ENCODE measurements at places on chromosomes 4 and X.

- DNase-seq: no peak
These were observed 19.1 kb downstream of the PRIMPOL start for GRCh38 chr4:184668511-184669114.

DNA sequence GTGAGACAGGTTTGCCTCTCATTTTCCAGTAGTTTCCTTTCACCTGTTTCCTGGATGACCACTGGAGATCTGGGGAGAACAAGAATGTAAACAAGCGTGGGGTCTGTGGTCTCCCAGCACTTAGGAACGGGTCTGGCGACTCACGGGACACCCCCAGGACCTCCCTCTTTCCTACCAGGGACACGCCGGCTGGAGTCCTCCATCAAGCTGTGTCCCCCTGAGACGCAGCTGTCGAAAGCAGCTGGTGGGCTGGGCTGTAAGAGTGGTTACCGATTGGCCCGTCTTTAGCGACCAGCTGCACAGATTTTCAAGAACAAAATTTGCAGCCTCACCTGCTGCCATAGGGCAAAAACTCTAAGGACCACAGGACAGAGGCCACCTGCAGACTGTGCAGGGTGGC lies 11.9 kb downstream of the LRPAP1 start:
- DNase-seq: no peak

DNA sequence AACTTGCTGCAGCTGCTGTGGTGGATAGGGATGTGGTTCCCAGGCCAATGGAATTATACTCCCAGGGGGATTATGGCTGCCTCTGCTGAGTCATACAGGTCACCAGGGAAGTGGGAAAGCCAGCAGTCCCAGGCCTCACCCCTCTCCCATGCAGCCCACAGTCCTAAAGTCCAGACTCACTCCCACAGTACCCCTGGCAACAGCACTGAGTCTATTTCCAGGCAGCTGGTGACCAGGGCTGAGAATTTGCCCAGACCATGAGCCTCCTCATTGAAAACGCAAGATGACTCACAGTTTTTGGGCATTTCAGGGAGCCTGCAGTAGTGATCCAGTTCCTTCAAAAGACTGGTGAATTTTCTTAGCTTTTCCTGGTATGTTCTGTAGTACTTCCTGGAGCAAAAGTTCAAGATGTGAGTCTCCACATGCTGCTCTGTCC lies 137.6 kb downstream of the NPNT start:
- no peak for DNase-seq

DNA sequence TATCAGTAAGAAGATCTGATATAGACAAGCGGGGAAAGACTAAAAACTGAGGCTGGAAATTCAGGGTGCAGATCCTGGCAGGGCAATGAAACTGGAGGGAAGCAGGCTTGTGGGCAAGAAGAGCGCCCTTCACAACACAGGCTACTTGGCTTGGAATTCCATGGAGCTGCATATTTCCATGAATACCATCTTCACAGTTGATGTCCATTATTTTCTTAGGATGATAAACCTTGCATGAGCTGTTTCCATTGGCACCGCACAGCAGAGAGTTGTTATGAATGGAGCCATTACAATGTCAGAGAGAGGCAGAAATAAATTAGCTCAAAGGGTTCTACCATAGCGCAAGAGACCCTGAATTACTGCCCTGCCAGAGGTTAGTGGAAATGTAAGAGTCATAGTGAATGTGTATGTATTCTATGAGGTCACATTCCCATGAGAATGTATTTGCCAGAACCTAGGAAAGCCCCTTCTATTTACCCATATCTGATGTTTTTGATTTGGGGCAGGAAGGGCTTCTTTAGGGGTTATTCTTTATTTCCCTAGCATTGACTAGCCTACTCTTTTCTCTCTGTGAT lies 215.6 kb downstream of the PALLD start:
- no peak for DNase-seq

DNA sequence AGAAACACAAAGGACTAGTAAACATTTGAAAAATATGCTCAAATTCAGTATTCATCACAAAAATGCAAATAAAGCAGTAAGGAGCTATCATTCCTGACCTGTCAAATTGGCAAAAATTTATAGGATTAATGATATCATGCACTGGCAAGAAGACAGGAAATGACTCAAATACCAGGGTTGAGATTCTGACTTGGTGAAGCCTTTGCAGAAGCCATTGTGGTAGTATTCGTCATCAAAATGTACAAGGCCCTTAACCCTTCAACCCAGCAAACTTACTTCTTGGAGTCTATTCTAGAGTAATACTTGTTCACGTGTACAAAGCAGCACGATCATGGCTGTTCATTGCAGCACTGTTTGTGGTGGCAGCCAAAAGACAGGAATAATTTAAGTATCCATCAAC lies 132.4 kb downstream of the ENOX2 start:
- DNase-seq: no peak

GRCh38 chr4:21876711-21877110 lies 71.9 kb downstream of the KCNIP4 start:
- no peak for DNase-seq

GRCh38 chr4:10982305-10982704 lies 297.7 kb upstream of the CLNK start:
- no peak for DNase-seq

DNA sequence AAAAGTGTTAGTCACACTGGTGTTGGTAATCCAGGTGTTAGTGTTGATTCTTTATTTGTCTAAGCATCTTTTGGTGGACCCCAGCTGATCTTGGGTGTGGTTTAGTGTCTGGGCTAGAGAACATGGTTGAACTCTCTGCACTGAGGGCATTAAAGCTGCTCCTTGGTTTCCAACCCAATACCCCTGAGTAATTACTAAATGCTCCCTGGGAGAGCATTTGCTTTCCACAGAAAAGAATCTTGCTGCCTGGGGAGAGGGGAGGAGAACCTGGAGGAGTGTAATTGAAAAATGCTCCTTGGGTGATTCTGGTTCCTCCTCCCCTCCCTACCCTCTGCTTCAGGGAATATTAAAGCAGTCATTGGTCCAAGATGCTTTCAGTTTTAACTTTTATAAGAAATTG lies 3.1 kb downstream of the GUCY1B1 start:
- no peak for DNase-seq

GRCh38 chrX:100648458-100649417 lies 4.7 kb downstream of the SRPX2 start:
- no peak for DNase-seq

DNA sequence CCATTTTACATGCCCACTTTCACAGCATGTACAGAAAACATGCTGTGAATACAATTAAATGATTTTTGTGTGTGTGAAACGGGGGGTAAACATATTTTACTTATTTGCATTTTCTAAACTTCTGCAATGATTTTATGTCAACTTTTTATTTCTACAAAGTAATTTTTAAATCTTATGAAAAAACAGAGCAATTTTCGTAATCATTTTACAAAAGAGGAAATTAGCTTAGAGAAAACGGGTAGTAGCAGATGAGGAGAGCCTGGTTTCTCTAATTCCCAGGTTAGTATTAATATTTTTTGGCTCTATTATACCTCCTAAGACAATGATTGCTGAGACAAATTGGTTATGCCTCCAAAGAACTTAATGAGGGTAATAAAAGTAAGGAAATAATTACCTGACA lies 3.2 kb downstream of the TKTL2 start:
- DNase-seq: no peak

- DNase-seq: no peak
These were observed 2.6 kb downstream of the CTBP1 start for GRCh38 chr4:1246111-1246881.

GRCh38 chr4:107780665-107781064 lies 44.1 kb upstream of the SGMS2 start:
- DNase-seq: no peak

DNA sequence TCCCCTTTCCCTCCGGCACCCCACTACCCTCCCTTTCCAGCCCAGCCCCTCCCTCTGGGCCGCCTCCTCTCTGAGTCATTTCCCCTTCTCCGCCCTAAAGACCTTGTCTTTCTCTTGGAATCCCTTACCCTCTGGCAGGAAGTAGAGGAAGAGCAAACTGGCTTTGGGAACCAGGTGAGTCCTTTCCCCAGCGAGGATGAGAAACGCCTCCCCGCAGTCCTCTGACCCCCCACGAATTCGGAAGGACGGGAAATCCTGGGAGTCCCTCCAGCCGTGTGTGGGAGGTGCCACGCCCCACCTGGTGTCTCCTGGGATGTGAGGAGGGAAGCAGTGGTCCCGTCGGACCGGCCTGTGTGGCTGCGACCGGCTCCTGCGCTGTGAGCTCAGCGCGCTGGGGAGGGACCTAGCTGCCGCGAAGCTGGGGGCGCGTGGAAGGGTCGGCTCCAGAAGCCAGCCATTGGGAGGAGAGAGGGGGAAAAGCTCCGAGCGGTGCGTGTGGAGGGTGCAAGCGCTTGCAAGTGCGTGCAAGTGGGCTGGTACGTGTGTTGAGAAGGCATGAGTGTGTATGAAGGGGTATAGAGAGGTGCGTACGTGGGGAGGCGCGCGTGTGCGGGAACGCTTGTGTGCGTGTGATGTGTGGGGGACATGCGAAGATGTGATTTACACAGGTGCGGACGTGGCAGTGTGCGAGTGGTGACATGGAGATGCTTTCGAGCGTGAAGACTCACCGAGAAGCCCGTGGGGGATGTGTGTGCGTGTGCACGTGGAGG lies 46.3 kb downstream of the TEX13B start:
- no peak for DNase-seq

GRCh38 chr4:153792618-153793247 lies 3.9 kb upstream of the SFRP2 start:
- no peak for DNase-seq

- no peak for DNase-seq
These were observed 330.9 kb upstream of the PPP1R2C start for GRCh38 chrX:43108828-43109227.

DNA sequence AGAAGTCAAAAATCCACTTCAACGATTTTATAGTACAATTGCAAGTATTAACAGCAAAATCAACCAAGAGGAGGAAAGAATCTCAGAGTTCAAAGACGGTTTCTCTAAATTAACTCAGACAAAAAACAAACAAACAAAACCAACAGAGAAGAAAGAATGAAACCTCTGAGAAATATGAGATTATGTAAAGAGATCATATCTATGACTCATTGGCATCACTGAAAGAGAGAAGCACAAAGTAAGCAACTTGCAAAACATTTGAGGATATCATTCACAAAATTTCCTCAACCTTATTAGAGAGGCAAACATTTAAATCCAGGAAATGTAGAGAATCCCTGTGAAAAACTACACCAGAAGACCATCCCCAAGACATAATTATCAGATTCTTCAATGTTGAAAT lies 370.4 kb downstream of the INPP4B start:
- DNase-seq: no peak

DNA sequence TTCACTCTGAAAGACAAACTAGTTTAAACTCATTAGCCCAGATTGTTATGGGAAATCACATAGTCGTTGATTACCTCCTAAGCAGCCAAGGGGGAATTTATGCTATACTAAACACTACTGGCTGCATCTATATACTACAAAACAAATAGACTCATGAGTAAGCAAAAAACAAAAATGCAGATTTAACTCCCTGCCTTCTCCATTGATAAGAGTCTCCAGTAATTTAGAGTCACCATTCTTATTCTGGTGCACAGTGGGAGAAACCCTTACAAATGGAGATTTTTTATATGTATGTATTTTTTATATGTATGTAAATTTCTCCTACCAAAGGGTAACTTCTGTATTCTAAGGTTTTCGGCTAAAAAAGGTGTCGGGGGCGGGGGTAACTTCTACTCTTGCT lies 126.6 kb downstream of the PLS3 start:
- no peak for DNase-seq

DNA sequence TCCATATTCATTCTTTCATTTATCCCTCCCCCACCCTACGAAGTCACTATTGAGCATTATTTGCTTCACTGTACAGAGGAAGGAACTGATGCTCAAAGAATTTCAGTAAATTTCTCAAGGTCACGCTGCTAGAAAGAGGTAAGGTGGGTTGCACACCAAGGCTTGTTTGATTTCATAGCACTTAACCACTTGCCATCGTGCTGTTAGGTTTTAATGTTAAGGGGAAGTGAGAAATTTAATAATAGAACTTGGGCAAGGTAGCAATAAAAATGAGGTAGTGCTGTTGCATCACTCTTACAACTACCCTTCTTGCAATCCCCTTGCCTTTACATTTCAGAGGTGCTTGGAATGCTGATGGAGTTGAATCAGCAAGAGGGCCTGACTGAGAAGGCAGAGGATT lies 343.1 kb downstream of the MID1IP1 start:
- no peak for DNase-seq

DNA sequence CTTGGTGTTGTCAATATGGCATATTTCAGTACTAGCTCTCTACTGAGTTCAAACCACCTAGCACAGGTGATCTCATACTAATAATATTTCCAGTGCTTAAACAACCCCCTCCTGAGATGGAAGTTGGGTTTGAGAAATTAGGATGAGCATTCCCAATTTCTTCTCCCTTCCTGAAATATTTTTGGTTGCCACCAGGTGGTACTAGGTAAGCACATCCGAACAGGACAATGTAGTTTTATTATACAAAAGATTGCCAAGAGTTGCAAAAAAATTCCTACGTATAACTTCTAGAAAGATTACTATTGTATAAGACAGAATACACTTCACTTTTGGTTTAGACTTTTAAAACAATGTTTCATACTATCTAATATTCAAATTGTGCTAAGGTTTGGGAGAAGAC lies 484.5 kb downstream of the PACRGL start:
- no peak for DNase-seq

- no peak for DNase-seq
These were observed 18.5 kb downstream of the LRRC66 start for GRCh38 chr4:52001616-52002015.

DNA sequence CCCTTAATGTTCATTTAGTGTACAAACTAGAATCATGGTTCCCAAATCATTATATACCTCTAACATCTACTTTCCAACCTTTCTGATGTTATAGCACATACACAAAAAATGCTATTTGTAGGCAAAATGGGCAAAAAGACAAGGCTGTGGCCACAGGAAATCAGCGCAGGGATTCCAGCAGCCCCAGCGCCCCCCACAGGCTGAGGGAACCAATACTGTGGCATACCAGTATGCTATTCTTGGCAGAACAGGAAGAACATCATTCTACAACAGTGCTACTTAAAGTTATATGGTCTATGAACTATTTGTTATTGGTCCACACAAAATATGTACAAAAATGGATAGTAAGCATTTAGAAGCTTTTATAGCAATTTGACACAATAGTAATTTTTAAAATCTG lies 25.3 kb downstream of the STEEP1 start:
- DNase-seq: no peak

GRCh38 chr4:74292111-74292870 lies 16.0 kb upstream of the EPGN start:
- no peak for DNase-seq

GRCh38 chr4:93779228-93779627 lies 49.3 kb upstream of the ATOH1 start:
- DNase-seq: no peak

DNA sequence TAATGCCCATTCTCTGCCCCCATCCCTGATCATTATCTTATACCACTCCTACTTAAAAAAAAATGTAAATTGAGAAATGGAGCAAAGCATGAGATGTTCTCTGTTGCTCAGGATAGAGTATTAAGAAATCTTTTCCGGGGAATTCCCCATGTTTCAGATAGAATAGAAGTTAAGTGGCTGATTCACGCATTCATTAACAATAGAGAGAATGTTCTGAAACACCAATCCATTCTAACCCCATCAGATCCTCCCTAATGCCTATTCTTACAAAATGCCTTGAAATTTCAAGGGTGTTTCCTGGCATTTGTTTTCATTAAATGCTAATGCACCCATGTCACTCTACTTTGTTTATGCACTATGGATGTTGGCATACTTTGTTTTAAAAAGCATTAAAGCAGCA lies 101.1 kb downstream of the AREG start:
- no peak for DNase-seq
